Activated naive CD4-positive, alpha-beta T cell (primary cell): ENCODE measurements at places on chromosomes 7 and 10.

GRCh38 chr7:155731380-155731779, 80.9 kb downstream of the SHH start:
- no peak for DNase-seq

DNA sequence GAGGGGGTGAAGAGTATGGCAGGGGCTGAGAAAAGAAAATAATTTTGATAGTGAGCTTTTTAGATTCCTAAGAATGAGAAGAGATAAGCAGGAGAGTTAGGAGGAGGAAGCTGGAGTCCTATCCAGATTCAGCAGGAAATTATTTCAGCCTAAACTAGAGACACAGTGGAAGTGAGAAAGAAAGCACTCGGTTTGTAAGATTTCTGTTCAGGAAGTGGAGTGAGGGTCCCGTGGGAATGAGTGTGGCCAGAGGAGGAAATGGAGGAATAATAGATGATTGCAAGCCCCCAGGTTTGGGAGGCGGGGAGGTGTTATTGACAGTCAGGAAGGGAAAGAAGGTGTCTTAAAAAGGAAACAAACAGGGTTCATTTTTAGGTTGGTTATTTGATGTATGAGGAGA, 84.8 kb upstream of the NRP1 start:
- DNase-seq: no peak

- DNase-seq: no peak
Observed at GRCh38 chr7:138491612-138492386, 31.7 kb downstream of the TRIM24 start.

DNA sequence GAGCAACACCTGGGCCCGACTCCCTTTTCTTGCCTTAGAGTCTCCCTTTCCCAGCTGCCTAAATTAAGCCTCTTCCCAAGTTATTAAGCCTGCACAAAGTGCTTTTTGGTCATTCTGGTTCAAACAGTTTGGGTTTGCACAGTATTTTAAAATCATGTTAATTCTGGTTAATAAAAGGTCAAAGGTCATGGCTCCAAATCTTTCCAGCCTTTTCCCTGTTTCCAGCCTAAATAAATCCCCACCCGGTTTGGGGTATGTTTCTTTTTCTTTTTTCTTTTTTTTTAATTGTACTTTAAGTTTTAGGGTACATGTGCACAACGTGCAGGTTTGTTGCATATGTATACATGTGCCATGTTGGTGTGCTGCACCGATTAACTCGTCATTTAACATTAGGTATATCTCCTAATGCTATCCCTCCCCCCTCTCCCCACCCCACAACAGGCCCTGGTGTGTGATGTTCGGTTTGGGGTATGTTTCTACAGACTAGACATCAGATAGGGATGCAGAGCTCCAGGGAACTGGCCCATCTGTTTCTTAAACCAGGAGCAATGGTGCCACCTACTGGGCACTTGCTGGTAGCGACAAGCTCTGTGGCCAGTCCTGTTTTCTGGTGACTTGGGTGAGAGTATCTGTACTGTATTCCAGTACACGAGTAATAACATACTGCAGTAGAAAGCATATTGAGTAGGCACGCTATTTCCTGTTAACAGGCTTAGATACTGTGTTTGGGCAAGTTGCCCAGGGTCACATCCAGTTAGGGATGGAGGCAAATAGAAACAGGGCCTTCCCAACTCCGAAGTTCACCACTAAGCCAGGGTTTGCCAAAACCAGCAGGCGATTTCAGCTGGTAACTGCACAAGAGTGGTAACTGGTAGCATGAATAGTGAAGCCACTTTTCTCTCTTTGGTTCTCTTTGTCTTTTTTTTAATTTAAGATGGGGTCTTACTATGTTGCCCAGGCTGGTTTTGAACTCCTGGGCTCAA, 60.6 kb upstream of the TRIM8 start:
- peak; percentile 37 for DNase-seq

- DNase-seq: no peak
Observed at GRCh38 chr10:75068523-75068922, 42.9 kb upstream of the SAMD8 start.

- DNase-seq: no peak
Observed at GRCh38 chr7:6536262-6537260, 14.7 kb downstream of the GRID2IP start.

- no peak for DNase-seq
Observed at GRCh38 chr7:158856883-158857668, 718 bp downstream of the DYNC2I1 start.

DNA sequence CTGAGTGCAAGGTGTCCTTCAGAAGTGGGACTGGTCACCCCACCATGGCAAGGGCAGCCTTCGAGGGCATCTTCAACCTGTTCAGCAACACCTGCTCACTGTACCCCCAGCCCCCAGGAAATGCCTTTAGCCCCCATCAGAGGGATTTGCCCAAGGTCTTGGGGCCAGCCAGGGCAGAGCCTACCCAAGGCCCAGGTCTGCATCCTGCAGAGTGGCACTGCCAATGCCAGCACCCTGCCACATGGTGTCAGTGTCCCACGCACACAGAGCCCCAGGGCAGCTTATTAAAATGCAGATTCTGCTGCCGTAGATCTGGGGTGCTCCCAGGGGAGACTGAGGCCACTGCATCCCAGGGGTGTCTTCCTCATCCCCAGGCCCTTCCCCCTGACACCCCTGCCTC, 106.2 kb upstream of the KCTD7 start:
- DNase-seq: no peak

GRCh38 chr10:77771450-77771849, 133.8 kb upstream of the KCNMA1 start:
- DNase-seq: no peak
